ENCODE measurements at places on chromosomes 3 and 15. TPM values are rescaled to one million over a fixed set of nuclear protein-coding genes. Genes with fewer than 3 reads are reported as not detected.

DNA sequence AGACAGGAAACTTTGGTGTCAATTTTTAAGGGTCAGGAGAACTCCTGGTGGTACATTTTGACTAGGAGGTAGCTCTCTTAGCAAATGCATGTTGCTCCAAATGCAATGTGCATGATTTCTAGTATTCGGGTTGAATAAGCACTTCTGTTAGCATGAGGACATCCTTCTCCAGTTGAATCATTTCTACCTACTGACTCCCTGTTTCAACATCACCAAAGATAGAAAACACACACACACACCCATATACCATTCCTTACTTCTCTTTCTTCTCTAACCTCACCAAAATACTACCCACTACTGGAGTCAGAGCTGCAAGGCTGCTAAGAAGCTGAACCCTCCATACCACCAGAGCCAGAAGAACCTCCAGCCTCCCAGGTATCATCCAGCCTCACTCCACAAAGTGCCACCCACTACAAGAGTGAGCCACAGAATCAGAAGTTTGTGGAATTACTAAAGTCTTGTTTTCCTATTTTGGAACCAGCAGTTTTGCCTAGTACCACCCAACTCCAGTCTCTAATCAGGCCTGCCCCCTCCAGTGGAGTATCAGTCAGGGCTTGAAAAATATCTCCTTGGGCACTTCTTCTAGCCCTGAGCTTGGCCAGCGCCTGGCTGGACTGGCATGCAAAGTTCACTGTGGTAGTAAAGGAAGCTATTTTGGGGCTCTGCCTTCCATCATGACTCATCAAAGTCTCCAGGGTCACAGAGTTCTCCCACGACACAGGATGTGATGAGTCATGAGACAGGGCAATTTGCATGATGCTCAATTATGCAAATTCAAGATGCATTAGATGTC lies 110.3 kb downstream of the CYP19A1 start:
- DNase-seq, result no peak

- no peak for DNase-seq
These were observed 965 bp downstream of the FLNB start for GRCh38 chr3:58009026-58009748.

GRCh38 chr3:133135306-133135705 lies 97.1 kb downstream of the TMEM108 start:
- peak; percentile 31 for DNase-seq

DNA sequence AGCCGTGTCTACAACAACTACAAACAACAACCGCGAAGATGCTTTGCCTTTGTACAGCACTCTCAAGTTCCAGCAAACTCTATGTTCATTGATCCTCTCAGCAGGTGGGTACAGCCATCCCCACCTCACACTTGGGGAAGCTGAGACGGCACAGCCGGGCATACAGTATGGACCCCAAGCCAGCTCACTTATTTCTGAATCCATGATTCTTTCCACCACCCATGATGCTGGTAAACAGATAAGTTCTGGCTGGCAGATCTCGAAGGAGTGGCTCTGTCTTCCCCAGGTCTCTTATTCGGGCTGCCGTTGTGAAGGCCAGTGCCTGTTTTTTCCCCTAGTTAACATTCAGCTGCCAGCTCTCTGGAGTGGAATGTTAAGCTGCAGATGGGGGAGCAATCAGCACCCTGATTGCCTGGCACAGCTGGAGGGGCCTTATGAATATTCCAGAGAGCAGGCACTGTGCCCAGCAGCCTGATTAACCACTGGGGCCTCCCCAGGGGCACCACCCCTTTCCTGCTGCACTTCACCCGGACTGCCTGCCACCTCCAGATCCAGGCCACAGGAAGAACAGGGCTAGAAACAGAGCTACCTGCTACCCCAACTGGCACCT lies 73.2 kb downstream of the CORO2B start:
- no peak for DNase-seq

GRCh38 chr3:186669378-186670084 lies 3.7 kb downstream of the HRG start:
- DNase-seq, result no peak

Gene NR1I2
- not detected for total RNA-seq

Gene MORF4L1
- total RNA-seq, result 379 TPM

Gene CEP19
- 3.3 TPM for total RNA-seq

Gene TSPAN3
- total RNA-seq, result 190 TPM

Gene INSYN1
- 86.6 TPM for total RNA-seq

Data from glutamatergic neuron (in vitro differentiated cells).